ENCODE measurements at places on chromosomes 13 and 19. TPM values are rescaled to one million over a fixed set of nuclear protein-coding genes. Genes with fewer than 3 reads are reported as not detected.

- no peak for DNase-seq
These were observed 19.0 kb downstream of the ZNF790 start for GRCh38 chr19:36819130-36819630.

GRCh38 chr19:18269070-18269723, 5.1 kb downstream of the IQCN start:
- no peak for DNase-seq

GRCh38 chr13:99800011-99800410, 171.6 kb downstream of the ZIC5 start:
- DNase-seq = no peak

DNA sequence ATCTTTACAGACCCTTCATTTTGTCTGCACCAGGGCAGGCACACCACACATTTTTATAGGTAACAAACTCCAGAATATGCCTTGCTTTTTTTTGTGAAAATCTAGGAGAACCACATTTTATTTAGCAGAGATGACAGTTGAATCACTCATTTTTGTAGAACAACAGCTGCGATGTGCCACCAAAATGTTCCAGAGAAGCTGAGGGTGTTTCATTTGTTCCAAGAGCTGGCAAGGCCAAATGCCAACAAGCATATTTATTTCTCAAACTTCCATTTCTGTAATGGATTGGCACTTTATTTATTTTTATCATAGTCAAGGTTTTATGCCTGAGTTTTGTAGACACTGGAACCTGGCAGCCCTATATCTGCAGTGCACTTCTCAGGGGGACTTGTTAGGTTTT, 10.4 kb downstream of the OLFM4 start:
- no peak for DNase-seq

DNA sequence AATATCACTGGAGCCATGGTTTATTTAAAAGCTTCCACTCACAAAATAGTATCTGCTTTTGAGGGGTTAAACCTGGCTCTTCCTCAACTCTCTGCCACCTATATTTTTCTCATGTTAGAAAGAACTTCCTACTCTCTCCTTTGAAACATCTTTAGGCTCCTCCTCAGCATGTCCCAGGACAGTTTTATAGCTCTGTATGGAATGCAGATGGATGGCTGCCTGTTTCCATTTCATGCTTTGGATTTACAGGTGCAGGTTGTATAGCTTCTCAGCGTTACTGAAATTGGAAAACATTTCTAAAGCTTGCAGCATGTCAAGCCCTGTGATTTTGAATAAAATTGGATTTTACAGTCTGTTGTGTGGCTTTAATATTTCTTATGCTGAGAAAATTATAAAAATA, 314.0 kb downstream of the NDFIP2 start:
- no peak for DNase-seq

DNA sequence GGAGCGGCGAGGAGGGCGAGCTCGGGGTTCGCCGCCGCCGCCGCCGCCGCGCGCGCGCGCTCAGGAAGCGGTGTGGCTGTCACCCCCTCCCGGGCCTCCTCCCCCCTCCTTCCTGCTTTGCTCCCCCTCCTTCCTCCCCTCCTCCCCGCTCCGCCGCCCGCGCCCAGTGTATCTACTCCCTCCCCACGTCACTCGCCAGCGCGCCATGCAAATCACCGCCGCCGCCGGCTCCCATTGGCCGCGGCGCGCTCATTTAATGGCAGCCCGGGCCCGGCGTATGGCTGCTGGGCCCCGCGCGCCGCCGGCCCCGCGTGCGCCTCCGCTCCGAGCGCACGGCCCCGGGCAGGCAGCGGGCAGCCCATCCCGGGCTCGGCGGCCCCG, 335 bp upstream of the SOX1 start:
- no peak for DNase-seq

- DNase-seq = no peak
These were observed 12.0 kb downstream of the PIAS4 start for GRCh38 chr19:4019578-4019977.

DNA sequence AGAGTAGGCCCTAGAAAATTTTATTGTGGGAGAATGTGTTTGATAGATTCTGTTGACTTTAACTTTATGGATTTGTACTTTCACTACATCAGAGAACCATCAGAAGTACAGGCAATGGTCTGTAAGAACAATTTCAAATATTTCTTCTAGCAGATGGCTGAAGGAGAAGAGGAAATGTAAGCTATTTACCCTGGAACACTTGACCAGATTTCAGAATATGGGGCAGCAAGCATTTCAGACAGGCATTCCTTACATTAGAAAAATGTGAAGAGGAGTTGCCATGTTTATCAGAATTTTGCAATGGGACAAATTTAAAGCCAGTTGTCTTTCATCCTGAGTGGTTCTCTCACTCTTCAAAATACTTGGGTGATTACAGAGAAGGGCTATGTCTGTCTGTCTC, 7.5 kb downstream of the FRY start:
- no peak for DNase-seq

DNA sequence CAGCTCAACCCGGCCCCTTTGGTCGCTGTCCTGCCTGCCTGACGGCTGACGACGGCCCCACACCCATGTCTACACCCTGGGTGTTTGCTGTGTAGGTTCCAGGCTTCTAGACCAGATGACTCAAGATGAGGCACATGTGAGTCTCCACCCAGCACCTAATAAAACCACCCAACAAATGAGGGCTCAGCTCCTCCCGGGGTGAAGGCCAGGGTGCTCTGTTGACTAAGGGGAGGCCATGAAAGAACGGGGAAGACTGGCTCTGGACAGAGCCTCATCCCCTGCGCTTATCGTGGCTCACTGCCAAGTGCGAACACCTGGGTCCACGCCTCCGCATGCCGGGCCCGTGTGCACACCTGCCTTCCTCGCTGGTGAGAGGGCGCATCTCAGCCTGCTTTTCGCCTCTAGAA, 39.6 kb downstream of the COL4A2 start:
- DNase-seq = no peak

DNA sequence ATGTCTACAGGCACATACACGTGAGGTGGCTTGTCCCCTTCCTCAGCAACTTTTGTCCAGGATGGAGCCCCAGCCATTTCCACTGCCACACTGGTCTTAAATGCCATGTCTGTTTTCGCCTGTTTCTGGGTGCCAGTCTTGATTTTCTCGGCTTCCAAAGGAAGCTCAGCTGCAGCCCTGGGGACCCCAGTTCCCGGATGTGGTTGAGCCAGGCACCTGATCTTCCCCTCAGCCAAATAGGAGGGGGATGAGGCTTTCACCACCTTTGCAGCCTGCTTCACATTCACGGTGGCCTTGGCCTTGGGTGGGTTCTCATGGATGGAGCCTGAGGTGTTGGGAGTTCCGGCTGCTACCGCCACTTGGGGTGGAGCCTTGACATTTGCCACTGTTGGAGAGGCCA, 8.7 kb downstream of the IQCN start:
- no peak for DNase-seq

DNA sequence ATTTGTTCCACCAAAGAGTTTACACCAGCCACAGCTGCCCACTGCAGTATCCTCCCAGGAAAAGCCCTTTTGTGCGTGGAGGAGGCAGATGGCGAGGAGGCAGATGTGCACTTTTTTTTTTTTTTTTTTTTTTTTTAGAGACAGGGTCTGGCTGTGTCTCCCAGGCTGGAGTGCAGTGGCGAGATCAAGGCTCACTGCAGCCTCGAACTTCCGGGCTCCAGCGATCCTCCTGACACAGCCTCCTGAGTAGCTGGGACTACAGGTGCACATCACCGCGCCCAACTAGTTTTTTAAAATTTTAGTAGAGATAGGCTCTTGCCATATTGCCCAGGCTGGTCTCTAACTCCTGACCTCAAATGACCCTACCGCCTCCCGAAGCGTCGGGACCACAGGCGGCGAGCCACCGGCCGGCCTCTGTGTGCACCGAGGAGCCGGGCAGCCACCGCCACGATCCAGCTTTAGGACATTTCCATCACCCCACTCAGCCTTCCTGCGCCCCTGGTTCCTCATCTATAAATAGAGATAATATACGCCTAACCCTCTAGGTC, 563 bp upstream of the PDCD5 start:
- no peak for DNase-seq

DNA sequence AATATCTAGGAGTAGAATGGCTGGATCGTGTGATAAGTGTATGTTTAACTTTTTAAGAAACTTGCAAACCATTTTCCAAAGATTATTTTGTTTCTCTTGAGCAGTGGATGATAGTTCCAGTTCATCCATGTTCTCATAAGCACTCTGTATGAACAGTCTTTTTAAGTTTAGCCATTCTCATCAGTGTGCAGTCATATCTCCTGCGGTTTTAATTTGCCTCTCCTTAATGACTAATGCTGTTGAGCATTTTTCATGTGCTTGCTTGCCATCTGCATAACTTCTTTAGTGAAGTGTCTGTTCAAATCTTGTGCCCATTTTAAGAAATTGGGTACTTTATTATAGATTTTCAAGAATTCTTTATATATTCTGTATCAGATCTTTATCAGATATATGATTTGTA, 58.6 kb downstream of the WASF3 start:
- DNase-seq = no peak

DNA sequence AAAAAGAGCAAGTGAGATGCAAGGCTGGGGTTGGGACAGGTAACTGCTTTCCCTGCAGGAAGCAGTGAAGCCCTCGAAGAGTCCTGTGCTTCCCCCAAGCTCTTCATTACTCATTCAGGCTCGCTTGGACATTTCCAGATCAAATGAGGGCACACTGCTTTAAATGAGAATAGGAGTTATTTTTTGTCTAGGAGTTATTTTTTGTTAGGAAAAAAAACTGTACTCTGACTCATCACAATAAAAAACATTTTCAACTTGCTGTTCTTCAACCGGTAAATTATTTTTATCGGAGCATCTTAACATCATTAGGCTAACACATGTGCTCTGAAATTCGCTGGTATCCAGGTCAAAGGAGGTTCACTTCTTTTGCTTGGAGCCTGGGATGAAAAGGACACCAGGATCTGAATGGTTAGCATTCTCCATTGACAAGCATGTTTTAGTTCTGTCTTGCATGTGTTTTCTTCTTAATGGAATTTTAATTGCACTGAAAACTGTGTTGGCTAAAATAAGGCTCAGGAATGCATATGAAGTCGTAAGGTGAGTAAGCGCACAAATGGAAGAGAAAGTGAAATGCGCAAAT, 80.7 kb upstream of the STK24 start:
- DNase-seq = no peak

- DNase-seq = no peak
These were observed 4.3 kb downstream of the MYO9B start for GRCh38 chr19:17079710-17080439.

GRCh38 chr19:50718255-50719118, 1.1 kb downstream of the SHANK1 start:
- no peak for DNase-seq

- no peak for DNase-seq
These were observed 30.1 kb downstream of the ZAR1L start for GRCh38 chr13:32284927-32285632.

DNA sequence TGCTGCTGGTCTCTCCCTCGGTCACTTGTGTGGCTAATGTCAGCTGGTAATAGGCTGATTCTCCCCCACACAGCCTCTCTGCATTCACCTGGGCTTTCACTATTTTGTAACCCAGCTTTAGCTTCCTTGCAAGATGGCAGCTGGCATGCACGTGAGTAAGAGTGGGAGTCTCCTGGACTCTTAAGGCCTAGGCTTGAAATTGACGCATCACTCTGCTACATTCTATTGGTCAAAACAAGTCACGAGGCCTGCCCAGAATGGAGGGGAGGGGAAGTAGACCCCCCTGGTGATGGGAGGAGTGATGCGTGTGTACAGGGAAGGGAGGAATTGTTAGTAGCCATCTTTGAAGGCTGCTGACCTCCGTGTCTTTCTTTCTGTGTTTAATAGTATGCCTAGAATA, 24.9 kb upstream of the PNMA8B start:
- DNase-seq = no peak

DNA sequence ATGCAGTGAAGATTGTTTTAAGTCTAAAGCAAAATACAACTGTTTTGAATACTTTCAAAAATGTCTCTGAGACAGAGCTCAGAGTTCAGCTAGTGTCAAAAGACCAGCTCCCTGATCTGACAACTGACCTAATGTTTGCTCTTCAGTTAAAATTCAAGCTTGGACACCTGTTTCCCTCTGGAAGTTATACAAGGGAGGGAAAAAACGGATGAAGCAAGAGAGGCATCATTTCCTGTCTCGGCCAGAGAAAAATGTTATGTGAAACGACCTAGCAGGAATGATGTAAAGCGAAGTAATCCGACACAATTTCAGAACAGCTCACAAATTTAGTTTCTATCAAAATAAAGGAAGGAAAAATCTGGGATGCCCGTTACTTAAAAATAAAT, 59.4 kb downstream of the ZAR1L start:
- no peak for DNase-seq

- DNase-seq = no peak
These were observed 41.8 kb downstream of the RNASEH2B start for GRCh38 chr13:50951366-50951765.

GRCh38 chr19:50548191-50549058, 19.8 kb downstream of the LRRC4B start:
- no peak for DNase-seq

GRCh38 chr13:47611664-47612288, 389.3 kb downstream of the SUCLA2 start:
- no peak for DNase-seq

- no peak for DNase-seq
These were observed 2.5 kb downstream of the ZNF430 start for GRCh38 chr19:21022996-21023395.

DNA sequence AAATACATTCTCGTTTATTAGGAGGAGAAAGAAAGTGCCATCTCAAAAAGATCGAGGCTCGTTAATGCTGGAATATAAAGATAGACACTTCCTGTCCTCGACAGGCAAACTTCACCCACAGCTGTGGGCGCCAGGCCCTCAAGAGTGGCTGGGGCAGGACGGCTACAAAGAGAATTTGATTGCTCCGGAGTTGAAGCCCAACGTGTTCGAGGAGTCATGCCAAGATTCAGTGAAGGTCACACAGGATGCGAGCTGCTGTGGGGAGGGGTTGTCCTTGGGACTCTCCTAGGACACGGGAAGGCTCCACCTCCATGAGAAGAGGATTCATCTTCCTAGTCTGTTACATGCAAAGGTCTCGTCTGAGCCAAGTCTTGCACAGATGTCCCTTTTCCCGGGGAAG, 16.3 kb upstream of the PTPRS start:
- DNase-seq = no peak

- no peak for DNase-seq
These were observed 15.9 kb upstream of the EID2 start for GRCh38 chr19:39555883-39556282.

GRCh38 chr13:113907635-113908617, 44.0 kb upstream of the GAS6 start:
- DNase-seq = no peak

ZNF525 gene
- 6.9 TPM for total RNA-seq

PLEKHF1 gene
- 29.4 TPM for total RNA-seq

SBK3 gene
- total RNA-seq = not detected

ZNF550 gene
- 6.9 TPM for total RNA-seq

ZNF575 gene
- 5.1 TPM for total RNA-seq

RASIP1 gene
- total RNA-seq = 0.31 TPM

ATP4B gene
- total RNA-seq = not detected

ZNF493 gene
- total RNA-seq = 10.0 TPM

SLC10A2 gene
- total RNA-seq = not detected
